ENCODE measurements at places on chromosomes 7 and 10.

- no peak for DNase-seq
- H3K4me3 ChIP-seq = no peak overlapping the region
- H3K27ac ChIP-seq = no peak overlapping the region
- H3K27me3 ChIP-seq = no peaks in the 10 kb centered on the region
These were observed 247.4 kb upstream of the CACNA2D1 start for GRCh38 chr7:82690929-82691328.

DNA sequence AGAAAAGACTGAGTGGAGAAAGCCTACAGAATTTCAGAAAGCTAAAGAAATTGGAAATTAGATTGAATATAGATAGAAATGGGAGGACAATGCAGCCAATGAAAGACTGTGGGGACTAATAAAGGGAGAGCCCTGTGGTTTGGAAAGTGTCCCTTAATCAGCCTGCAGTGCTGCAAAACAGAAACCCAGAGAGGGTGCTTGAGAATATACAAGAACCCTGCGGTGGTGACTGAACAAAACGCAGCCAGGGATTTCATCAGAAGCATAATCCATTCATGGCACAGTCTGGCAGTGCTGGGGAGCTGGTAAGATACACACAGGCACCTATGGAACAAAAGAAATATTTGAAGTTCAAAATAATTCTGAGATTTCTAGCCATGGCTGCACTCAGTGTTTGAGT, 19.1 kb downstream of the CEP41 start:
- H3K36me3 ChIP-seq = peaks cover 3% of the 10 kb centered on the region
- H3K4me1 ChIP-seq = peaks cover 8% of the 10 kb centered on the region
- H3K27ac ChIP-seq = peak overlapping the region; percentile 13
- DNase-seq = peak; percentile 77
- no peak overlapping the region for H3K4me3 ChIP-seq

GRCh38 chr10:104574427-104574826, 66.7 kb upstream of the SORCS3 start:
- DNase-seq = no peak
- no peaks in the 10 kb centered on the region for H3K27me3 ChIP-seq
- H3K27ac ChIP-seq = no peak overlapping the region
- no peaks in the 10 kb centered on the region for H3K4me1 ChIP-seq
- H3K36me3 ChIP-seq = no peaks in the 10 kb centered on the region
- no peak overlapping the region for H3K4me3 ChIP-seq

DNA sequence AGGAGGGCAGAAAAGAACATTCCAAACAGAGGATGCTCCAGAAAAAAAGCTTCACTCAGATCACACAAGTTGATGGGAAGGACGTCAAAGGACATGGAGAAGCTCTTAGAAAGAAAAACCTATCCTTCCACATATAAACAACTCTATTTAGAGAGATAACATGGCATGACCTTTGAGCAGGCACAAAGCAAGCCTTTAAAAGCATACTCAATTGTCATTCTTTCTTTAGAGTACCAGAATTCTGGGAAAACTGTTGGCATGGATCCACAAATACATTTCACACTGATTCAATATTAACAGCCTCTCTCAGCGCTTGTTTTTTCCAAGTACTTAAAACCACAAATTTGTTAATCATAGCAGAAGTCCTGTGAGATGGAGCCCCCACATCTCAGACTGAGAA, 7.3 kb upstream of the ABLIM1 start:
- H3K36me3 ChIP-seq = no peaks in the 10 kb centered on the region
- H3K27me3 ChIP-seq = peaks cover 20% of the 10 kb centered on the region
- DNase-seq = no peak
- H3K27ac ChIP-seq = no peak overlapping the region
- H3K4me3 ChIP-seq = no peak overlapping the region

DNA sequence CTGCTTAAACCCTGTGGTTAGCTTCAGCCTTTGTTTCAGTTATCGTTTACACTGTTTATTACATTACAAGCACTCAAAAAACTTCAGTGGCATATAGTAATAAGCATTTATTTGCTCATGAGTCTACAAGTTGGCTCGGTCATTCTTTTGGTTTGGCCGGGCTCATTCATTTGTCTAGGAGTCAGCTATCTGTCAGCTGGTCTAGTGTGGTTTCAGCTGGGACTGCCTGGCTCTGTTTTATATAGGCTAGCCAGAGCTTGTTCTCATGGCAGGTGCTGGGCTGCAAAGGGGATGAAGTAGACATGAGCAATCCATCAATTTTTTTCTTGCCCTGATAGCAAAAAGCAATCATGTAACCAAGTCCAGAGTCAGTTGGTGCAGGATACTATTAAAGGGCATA, 103.6 kb downstream of the MKLN1 start:
- H3K4me3 ChIP-seq = no peak overlapping the region
- H3K4me1 ChIP-seq = no peaks in the 10 kb centered on the region
- no peak for DNase-seq
- H3K27me3 ChIP-seq = no peaks in the 10 kb centered on the region
- no peak overlapping the region for H3K27ac ChIP-seq
- H3K36me3 ChIP-seq = peaks cover 15% of the 10 kb centered on the region

DNA sequence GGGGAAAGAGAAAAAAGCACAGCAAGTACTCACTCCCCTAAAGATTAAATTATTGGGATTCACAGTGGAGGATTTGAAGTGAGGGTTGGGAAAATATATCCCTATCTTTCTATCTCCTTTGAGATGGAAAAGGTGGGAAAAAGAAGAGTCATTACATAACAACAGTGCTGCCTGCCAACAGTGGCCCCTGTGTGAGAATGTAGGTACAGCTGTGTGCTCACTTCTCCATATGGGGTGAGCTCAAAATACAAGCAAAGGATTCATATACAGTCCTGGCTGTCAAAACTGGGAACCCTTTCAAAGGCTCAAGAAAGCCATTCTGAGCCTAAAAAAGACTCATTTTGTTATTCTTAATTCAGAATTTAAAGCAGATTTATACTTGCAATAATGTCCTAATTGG, 458.5 kb downstream of the GPAM start:
- H3K27ac ChIP-seq = no peak overlapping the region
- H3K4me3 ChIP-seq = no peak overlapping the region
- no peaks in the 10 kb centered on the region for H3K27me3 ChIP-seq
- DNase-seq = no peak
- H3K4me1 ChIP-seq = no peaks in the 10 kb centered on the region
- H3K36me3 ChIP-seq = no peaks in the 10 kb centered on the region

GRCh38 chr7:101156866-101157589, 2.8 kb downstream of the AP1S1 start:
- H3K36me3 ChIP-seq = peaks cover 44% of the 10 kb centered on the region
- peaks cover 33% of the 10 kb centered on the region for H3K4me1 ChIP-seq
- no peak for DNase-seq
- no peak overlapping the region for H3K27ac ChIP-seq
- H3K27me3 ChIP-seq = peaks cover 4% of the 10 kb centered on the region

All from mesenchymal stem cell (in vitro differentiated cells and primary cell).